Activated naive CD4-positive, alpha-beta T cell treated with anti-CD3 and anti-CD28 coated beads, Interleukin-2, amount 10 ng/mL, durations not matched to agents 7 days and 5 days (primary cell): ENCODE measurements at places on chromosomes 7 and 10.

DNA sequence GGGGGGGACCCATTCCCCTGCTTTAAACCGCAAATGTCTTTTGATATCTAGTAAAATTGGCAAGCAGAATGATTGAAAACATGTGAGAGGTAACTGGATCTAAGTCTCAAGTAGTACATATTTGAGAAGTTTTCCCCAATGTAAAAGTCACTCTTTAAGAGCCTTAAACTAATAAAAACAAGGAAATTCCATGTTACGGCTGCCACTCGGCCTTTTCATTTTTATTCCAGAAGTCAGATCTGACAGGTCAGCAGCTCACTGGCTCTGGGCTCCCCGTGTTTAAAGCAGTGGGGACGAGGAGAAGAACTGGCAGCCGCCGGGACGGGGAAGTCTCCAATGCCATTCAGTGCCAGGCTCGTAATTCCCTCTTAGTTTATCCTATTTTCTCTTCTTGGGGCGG is 80.7 kb downstream of the CUX1 start:
- DNase-seq = no peak

- no peak for DNase-seq
These were observed 257.2 kb upstream of the GLI3 start for GRCh38 chr7:42494199-42494710.

DNA sequence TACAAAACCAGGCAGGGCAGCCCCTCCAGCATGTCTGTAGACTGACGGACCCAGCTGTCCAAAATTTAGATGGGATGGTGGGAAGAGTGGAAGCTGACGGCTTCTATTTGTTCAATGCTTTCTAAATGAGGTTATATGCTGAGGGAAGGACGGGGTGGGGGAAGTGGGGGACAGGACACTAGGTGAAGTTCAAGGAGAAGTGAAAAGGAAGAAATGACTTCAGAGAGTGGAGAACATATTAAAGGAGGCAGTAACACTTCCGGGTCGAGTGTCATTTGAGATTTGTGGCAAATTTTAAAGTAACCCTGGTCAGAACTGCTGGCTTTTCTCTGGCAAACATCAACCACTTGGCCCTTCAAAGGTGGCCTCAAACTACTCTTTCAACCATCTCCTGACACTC is 9.4 kb downstream of the PIP4K2A start:
- no peak for DNase-seq

GRCh38 chr10:116073510-116073909 is 199.5 kb downstream of the GFRA1 start:
- no peak for DNase-seq

- DNase-seq = no peak
These were observed 51.4 kb upstream of the FAM20C start for GRCh38 chr7:140996-141395.

DNA sequence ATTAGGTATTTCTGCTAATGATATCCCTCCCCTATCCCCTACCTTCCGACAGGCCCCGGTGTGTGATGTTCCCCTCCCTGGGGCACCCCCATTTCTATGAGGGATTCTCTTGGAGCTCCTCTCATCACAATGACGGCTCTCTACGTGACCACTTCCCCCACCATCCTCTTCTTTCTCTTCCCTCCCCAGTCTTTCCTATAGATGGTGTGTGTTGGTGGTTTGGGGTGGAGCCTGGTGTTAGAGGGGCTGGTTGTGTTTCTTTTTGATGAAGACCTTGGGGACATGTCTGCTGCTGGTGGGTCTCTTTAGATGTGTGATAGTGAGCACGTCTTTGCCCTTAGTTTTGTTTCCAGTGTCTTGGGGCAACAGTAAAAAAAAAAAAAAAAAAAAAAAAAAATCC is 28.6 kb downstream of the RPS24 start:
- DNase-seq = peak; percentile 38

DNA sequence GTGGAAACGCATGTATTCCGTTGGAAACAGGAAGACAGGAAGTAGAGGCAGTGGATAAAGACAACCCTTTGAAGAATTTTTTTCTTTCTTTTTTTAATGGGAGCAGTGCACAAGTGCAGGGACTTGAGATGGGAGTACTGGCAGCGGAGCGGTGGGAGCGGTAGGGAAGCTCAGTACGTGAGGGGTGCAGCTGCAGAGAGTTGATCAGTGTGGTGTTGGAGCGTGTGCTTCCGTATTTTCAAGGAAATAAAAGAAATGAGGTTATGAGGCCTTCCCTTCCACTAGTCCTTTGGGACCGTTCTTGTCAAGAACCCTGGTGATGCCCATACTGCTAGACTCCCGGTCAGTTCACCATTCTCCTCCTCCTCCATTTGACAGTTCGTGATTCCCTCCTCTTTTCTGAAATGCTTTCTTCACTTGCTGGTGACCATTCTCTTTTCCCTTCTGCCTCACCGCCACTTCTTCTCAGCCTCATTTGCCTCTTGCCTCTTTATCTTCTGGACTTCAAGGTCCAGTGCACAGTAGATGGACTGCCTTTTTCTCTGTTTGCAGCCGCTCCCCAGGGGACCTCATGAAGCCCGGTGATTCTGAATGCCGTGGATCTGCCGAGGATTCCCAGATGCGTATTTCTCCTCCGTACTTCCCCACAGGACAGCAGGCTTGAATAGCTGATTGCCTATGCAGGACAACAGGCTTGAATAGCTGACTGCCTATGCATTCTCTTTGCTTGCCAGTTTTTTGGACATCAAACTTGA is 39.1 kb upstream of the TMEM236 start:
- no peak for DNase-seq

GRCh38 chr10:71829171-71829570 is 21.9 kb downstream of the PSAP start:
- no peak for DNase-seq

- no peak for DNase-seq
These were observed 645.4 kb downstream of the PARD3 start for GRCh38 chr10:34169677-34170076.

GRCh38 chr7:22589641-22590201 is 89.7 kb upstream of the STEAP1B start:
- no peak for DNase-seq

DNA sequence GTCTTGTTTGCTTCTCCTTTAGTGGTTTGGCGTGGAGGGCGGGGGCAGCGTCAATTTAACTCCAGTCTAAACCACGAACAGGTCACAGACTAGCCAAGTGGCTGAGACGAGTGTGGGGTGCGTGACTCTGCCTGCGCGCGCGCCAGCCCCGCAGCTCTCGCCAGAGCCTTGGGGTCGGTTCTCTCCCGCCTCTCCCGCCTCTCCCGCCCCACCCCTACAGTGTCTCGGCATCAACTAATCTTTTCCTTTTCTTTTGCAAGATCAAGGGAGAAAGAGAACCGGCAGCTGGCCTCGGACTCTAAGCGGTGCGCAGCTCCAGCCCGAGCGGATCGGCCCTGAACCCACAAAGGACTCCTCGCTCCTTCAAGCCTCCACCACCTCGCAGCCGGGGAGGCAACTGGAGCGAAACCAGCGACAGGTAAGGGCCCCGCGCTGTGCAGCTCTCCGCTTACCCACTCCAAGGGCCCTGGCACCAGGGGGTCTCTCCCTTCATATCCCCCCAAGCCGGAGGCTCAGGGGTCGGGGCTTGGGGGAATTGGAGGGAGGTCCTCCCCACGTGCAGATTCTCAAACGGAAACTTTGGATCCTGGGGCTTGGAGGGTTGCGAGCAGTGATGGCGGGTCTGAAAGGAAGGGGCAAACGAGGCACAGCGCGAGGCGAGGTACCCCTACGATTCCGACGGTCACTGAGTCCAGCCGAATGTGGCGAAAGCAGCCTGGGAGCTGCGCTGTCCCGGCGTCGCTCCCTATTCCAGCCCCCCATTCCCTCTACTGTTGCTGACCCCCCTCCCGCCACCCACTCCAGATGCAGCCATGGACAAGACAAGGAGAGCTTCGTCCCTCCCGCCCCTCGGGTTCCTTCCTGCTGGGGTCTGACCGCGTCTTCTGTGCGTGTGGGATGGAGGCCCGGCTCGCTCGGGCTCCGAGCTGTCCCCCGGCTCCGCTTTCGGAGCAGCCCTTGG is 829 bp downstream of the CHRM2 start:
- no peak for DNase-seq

GRCh38 chr7:118492466-118492865 is 268.0 kb downstream of the ANKRD7 start:
- no peak for DNase-seq

GRCh38 chr10:100008708-100009282 is 952 bp downstream of the DNMBP start:
- DNase-seq = no peak

DNA sequence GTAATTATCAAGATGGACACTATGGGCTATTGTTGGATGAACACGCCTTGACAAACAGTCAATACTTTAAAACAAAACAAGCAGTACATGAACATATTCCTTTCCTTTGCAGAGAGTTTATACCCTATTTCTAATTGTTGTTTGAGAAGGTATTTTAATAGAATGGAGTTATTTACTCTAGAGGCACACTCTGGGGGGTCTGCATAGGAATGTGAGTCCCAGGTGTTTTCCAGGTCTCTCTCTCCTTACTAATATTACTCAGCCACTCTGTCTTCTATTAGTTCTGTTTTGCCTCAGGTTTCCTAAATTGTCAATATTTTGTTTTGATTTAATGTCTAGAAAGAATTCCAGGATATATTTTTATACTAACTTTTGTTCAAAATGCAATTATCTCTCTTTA is 1091.4 kb downstream of the CNTNAP2 start:
- DNase-seq = no peak

DNA sequence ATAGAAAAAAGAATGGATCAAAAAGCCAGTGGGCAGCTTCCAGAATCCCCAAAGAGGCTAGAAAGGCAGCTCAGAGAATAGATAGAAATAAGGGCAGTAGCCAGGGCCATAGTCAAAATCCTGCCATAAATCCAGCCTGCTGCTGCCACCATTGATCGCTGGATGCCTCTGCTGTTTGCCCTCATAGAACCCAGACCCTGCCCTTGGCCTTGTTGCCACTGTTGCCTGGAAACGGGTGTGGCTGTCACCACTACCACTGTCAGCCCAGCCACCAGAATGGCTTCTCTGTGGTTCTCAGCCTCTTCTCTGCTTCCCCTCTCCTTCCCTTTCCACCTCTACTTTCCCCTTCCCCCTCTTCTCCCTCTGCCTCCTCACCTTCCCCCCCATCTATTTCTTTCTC is 57.8 kb downstream of the HHEX start:
- peak; percentile 43 for DNase-seq

DNA sequence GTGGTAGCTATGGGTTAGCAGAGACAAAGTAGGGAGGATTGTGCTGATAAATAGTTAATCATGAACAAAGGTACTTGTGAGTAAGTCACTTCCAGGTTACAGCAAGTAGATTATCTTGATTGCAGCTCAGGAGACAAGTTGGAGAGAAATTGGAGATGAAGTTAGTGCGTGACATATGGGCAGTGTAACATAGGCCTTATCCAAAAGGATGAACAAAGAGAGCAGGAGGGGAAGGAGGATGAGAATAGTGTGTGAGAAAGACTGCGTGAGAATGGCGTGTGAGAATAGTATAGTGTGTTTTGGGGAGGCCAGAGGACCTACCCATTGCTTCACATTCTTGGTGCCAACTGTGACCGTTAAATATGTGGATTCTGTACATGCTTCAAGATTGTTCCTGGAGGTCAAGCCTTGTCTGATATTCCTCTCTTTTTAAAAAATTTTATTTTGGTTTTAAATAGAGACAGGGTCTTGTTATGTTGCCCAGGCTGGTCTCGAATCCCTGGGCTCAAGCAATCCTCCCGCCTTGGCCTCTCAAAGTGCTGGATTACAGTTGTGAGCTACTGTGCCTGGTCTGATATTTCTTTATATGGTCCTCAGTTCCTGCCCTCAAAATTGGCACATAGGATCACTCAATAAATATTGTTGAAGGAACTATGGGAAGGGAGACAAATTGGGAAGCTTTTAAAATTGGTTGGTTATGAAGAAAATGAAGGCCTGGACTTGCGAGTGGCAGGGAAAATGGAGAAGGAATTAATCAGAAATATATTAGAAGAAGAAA is 3.2 kb downstream of the VCL start:
- no peak for DNase-seq

- DNase-seq = no peak
These were observed 91.0 kb upstream of the CACUL1 start for GRCh38 chr10:118845776-118846175.

- DNase-seq = no peak
These were observed 115.0 kb downstream of the TAF3 start for GRCh38 chr10:7933262-7933661.

DNA sequence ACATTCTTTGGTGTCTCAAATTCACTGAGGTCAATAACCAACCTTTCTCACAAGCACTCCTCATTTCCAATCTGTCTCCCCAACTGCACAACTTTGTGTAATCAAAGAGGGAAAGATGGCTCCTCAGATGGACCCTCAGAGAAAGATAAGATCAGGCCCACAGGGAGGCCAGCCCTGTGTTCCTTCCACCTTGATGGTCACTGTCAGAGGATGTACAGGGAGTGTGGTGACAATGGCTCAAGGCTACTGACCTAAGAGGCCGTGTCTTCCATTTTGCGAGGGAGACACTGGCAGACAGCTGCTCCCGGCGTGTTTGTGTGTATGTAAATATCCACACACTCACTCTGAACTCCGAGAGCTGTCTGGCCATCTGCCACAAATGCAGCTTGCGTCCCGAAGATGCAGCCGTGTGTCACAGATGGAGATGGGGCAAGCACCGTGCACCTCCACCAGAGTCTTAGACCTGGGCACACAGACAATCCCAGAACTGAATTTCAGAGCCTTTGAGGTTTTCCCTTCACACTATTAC is 712.1 kb upstream of the NRP1 start:
- DNase-seq = no peak

- no peak for DNase-seq
These were observed 3.2 kb downstream of the BEND7 start for GRCh38 chr10:13525663-13526062.

DNA sequence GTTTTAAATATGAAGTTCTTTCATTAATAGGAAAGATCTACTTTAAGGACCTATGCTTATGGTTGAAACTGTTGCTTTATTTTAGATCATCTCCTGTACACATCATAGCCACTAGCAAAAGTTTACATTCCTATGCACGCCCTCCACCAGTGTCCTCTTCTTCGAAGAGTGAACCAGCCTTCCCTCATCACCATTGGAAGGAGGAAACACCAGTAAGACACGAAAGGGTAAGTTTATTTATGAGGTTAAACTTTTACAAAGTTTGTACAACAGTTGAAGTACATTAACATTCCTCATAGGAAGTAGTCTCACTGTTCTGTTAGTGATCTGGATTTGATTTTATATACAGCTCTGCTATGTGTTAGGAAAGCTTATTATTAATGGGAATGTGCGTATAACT is 16.9 kb downstream of the HBP1 start:
- no peak for DNase-seq
